Stimulated activated CD8-positive, alpha-beta memory T cell treated with anti-CD3 and anti-CD28 coated beads, Interleukin-4, amount 100 ng/mL, for 1 hour (primary cell): ENCODE measurements at places on chromosomes 4 and X.

DNA sequence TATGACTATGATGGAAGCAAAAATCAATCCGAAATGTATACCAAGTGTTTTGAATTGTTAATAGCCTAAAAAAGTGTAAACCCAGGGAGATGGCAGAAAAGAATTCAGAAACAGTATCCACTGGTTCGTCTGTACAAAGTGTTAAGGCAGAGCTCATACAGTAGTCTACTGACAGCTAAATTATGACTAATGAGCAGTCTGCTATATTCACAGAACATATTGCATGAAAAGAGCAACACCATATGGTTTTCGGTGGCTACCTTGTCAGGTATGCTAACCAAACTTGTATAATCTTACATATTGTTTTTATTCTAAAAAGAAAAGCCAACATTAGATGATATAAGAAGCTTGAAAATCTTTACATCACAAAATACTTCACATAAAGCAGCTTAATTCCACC is 18.5 kb downstream of the EPHA5 start:
- DNase-seq = no peak

DNA sequence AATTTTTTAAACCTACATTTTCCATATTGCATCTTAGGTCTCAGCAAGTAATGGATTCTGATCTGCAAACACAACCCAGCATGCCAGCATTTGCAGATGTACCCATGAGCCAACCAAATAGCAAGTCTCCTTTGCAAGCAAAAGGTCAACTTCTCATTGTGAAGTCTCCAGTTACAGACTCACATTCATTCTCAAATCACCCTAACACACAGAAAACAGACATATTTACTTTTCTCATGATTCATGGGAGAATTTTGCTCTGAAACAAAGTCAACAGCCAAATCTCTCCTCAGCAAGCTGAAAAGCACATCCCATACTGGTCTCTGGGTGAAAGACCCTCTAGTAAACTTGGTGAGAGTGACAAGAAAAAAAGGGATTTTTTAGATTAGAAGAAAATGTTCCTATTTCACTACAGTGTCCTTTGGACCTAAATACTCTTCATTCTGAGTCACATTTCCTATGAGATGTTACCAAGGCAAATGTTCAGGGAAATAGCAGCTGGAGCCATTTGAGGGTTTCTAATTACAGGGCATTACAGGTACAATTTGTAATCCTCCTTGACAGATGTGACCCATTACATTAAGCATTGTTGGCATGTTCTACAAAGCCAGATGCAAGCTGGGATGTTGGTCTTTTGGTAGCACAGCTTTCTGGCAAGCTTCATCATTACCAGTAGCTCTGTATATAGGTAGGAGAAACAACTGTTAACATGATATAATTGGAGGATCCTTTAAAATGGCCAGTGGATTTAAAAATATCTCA is 383.3 kb downstream of the SMARCA1 start:
- no peak for DNase-seq

- no peak for DNase-seq
Observed at GRCh38 chr4:87566276-87566675, 37.1 kb upstream of the SPARCL1 start.

DNA sequence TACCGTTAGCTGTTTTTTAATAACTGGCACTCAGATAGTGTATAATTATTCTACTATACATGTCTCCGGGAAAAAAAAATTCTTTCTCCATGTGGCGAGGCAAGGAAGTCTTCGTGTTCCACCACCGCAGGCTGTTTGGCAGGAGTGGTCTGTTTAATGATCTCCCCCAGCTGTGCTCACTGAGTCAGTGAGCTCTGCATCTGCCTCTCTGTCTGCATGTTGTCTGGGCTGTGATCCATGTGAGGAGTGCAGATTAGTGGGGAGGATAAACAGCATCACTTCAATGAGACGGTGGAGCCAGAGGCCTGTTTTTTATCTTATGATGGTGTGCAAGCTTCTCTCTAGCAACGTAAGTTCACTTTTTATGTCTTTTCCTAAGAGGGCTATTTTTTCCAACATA is 69.8 kb downstream of the RPS3A start:
- DNase-seq = no peak

- DNase-seq = no peak
Observed at GRCh38 chrX:17601441-17602200, 135.7 kb upstream of the SCML1 start.

DNA sequence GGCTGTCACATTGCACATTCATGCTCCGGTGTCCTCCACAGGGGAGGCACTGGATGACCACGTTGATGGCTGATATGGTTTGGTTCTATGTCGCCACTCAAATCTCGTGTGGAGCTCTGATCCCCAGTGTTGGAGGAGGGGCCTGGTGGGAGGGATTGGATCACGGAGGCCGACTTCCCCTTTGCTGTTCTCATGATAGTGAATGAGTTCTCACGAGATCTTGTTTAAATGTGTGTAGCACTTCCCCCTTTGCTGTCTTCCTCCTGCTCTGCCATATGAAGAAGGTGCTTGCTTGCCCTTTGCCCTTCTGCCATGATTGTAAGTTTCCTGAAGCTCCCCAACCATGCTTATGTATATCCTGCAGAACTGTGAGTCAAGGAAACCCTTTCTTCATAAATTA is 22.3 kb upstream of the NAT8L start:
- DNase-seq = no peak

DNA sequence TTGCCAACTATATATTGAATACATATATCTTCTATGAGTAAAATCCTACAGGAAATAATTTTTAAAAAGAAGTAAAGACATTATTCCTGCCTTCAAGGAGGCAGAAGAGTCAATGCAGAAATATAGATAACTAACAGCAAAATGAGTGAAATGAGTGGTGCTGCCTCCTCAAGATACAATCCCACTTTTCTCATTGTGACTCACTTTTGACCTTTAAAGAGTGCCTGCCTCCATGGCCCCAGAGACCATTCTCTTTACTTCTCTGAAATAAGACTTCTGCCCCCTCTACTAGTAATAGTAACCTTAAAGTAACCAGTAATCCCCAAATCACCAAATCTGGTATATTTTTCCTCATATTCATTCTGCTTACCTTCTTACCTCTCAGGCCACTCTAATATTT is 15.5 kb downstream of the SLC10A7 start:
- no peak for DNase-seq

GRCh38 chrX:46330981-46331380 is 214.2 kb downstream of the ZNF674 start:
- DNase-seq = no peak

GRCh38 chr4:108589961-108590360 is 30.4 kb upstream of the RPL34 start:
- DNase-seq = no peak

- no peak for DNase-seq
Observed at GRCh38 chrX:81316163-81316562, 114.3 kb downstream of the SH3BGRL start.

GRCh38 chr4:187274153-187274552 is 550.5 kb upstream of the FAT1 start:
- DNase-seq = no peak

DNA sequence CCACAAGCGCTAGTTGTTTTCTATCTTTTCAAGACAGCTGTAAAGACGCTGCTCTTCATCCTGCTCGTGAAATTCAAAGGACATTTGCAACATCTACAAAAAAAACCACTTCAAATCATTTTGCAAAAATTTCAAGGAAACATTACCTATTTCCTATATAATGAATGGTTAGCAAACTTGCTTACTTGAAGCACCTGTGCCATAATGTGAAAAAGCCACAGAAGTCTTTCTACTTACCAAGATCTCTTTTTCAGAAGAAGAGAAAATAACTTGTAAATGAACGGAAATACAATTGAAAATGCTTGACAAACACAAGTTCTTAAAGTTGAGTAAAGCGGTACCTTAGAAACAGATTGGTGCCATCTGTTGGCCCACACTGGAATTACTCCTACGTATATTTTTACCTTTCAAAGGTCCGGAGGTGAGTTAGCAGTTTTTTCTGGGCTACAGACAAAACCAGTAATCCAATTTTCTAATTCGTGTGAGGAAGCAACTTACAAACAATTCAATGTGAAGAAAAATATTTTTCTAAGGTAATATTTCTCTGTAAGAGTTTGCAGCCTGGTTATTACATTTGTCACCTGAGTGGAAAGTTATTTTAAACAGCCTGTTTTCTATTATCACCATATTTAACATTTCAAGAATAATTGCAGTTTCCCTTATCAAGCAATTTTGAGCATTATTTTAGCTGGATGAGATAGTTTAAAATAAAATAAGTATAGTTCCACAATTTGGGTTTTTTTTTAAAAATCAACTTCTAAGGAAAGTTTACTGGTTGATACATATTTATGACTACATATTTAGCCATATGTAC is at the start of gene TLR6:
TSS of gene TLR6 (minus strand) at position 294 of the 814 bp plus-strand sequence. CDS start 27,344 bp downstream, outside the sequence.
- DNase-seq = no peak

GRCh38 chrX:137848266-137848905 is 282.5 kb downstream of the ZIC3 start:
- no peak for DNase-seq

- no peak for DNase-seq
Observed at GRCh38 chr4:76585897-76586360, 150.9 kb downstream of the SHROOM3 start.

DNA sequence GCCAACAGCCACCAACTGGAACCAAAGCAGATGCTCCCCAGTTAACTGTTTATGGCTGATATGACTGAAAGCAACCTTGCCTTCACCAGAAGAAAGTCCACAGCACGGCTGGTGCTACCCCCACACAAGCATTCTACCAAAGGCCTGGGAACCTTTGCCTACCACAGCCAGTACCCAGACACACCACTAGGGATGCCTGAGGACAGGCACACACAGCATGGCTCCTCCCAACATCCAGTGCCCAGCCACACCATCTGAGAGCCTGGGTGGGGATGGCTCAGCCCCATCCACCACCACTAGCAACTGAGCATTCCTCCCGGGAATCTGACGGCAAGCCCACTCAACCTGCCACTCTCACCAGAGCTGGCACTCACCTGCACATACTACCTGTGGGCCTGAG is 178.6 kb downstream of the SLC7A11 start:
- DNase-seq = no peak

GRCh38 chr4:48258845-48259397 is 10.7 kb downstream of the TEC start:
- no peak for DNase-seq

GRCh38 chrX:18652636-18653035 is 19.3 kb downstream of the RS1 start:
- no peak for DNase-seq

- no peak for DNase-seq
Observed at GRCh38 chrX:79130857-79131256, 13.6 kb upstream of the GPR174 start.

DNA sequence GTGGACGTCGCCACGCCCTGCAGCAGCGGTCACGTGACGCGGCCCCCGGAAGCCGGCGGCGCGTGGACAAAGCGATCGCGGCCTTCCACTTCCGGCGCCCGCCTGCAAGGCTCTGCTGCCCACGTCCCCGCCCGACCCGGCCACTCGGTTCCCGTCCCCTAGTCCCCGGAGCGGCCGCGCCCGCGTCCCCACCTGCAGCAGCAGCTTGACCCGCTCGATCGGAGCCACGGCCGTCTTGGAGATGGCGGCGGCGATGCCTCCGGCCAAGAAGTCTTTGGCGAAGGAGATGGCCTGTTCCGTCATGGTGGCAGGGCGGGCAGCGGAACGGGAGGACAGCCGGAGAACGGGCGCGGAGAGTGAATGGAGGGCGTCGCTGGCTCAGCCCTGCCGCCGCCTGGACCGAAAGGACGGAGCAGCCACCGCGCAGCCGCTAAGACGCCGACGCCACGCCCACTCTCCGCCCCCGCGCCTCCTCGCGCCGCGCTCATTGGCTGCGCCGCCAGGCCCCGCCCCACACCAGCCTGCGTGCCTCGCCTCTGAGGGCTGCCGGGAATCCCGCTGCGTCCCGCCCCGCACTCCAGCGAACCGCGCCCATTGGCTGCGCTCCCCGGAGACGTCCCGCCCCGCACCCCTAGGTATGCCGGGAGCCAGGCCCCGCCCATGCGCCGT is at the start of gene SLC25A6:
TSS of gene SLC25A6 (minus strand) at position 407 of the 669 bp plus-strand sequence. CDS start at position 303, 104 bp downstream.
- DNase-seq = peak; percentile 98
